Activated T-helper 17 cell treated with anti-CD3 and anti-CD28 coated beads, Interleukin-2, amount 50 U/mL, for 72 hours (primary cell): ENCODE measurements at places on chromosomes 12 and 14.

GRCh38 chr14:55271572-55272298 is 514 bp downstream of the FBXO34 start:
- ATAC-seq: peak; percentile 29

DNA sequence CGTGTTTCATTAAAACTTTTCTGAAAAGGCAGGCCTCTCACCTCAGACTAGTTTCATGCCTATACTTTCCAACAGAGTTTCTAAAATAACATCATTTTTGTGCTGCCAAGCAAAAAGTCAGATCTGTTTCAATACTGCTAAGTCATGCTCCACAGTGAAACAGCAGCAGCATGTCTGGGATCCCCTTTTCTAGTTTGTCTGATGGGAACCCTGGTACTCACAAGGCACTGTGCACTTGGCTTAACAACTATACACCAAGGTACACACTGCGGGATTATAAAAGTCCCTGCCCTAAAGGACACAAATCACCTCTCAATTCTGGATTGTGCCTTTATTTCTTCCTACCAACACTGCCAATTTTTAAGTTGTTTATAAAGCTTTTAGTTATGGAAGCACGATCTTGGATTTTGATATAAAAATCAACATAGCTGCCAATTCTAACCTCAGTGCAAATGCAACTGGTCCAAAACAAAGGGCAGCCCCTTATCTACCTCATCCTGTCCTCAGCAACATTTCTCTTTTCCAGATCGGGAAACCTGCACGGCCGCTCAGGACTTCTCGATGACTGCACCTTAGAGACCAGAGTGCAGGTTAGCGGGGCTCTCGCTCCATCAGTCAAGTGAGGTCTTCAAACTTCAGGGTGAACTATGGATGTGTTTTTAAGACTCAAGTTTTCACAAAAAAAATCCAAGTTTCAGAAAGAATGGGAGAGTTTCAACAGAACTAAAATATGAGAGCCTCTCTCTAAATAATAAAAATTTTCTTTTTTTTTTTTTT is 1.7 kb upstream of the EIF5 start:
- no peak for ATAC-seq

DNA sequence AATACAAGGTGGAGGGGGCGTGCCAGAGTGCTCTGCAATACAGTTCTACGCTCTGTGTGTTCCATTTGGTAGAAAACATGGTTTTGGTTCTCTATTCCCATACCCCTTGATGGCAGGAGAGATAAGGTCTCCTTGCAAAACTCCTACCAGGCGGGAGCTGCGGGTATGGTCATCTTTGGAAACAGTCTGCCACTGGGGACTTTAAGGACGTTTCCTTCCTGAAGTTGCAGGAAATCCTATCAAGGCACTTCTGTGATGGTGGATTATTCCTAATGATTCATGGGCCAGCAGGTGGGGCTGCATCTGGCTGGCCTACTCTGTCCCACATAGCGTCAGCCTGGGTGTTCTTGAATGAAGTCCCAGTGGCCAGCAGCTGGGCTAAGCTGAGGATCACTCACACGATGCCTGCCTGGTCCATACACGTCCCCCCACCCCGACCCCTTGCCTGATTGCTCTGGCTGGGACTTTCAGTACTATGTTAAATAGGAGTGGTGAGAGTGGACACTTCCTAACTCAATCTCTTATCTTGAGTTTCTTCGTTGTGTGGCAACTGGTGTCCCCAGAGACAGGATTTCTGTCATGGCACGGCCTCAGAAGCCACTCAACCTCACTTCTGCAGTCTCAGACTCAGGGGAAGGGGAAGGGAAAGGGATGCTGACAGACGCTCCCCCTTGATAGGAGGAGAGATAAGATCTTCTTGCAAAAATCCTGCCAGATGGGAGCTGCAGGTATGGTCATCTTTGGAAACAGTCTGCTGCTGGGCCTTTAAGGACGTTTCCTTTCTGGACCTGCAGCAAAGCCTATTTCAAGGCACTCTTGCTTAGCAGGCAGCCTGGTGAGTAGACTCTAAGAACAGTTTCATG is 61.0 kb upstream of the FKBP4 start:
- no peak for ATAC-seq

- peak; percentile 20 for ATAC-seq
Observed at GRCh38 chr12:57766464-57767304, at the start of gene CYP27B1. TSS of gene CYP27B1 (minus strand) at chr12:57767078. CDS start at chr12:57767041, 37 bp downstream.

DNA sequence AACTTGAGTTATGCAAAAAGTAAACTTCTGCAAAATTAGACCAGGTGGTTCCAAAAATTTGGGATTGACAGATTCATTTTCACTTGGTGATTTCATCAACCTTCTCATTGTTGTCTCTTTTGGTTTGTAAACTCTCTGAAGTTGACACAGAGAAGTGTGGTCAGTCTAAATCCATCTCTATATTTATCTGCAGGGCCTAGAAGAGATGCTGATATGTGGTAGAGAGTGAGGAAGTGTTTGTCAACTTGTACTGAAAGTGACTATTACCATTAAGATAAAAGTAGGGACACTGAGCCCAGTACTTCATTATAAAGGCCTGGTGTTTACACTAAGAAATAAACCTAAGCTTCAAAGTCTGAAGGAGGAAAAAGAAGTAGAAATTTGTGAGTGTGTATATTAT is 73.7 kb downstream of the RMST start:
- ATAC-seq: no peak

- ATAC-seq: no peak
Observed at GRCh38 chr12:42692749-42693148, 103.2 kb upstream of the PRICKLE1 start.

DNA sequence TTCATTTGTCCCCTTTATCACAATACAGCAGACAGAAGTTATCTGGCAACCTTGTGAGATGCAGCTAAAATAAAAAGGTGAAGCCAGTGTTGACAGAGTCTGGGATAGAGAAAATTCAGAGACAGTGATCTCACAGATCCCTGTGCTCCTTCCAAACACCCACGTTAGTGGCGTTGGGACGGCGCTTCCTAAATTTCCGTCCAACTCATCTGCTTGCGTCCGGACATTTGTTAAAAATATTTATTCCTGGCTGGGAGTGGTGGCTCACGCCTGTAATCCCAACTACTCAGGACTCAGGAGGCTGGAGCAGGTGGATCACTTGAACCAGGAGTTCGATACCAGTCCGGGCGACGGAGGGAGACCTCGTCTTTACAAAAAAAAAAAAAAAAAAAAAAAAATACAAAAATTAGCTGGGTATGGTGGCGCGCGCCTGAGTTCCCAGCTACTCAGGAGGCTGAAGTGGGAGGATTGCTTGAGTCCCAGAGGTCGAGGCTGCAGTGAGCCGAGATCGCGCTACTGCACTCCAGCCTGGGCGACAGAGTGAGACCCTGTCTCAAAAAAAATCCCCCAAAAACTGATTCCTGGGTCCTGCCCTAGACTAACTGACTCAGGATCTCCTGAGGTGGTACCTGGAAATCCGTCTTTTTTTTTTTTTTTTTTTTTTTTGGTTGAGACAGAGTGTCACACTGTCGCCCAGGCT is 708 bp upstream of the TCTN1 start:
- no peak for ATAC-seq

DNA sequence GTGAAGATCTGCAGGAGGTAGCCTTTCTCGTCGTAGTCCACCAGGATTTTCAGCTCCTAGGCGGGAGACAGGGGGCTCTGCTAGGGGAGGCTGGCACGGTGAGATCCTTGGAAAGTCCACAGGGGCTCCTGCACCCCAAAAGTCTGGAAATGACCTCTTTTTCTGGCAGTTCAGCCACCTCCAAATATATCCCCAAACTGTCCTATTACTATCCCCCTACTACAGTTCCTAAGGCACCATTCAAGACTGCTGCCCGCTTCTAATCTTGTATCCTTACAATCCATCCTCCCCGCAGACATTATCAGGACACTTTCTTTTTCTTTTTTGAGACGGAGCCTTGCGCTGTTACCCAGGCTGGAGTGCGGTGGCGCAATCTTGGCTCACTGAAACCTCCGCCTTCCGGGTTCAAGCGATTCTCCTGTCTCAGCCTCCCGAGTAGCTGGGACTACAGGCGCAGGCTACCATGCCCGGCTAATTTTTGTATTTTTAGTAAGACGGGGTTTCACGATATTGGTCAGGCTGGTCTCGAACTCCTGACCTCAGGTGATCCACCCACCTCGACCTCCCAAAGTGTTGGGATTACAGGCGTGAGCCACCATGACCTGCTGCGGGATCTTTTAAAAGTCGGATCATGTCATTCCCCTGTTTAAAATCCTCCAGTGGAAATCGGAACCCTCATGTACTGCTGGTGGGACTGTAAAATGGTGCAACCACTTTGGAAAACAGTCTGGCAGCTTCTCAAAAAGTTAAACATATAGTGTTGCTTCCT is 18.5 kb downstream of the HPD start:
- no peak for ATAC-seq

DNA sequence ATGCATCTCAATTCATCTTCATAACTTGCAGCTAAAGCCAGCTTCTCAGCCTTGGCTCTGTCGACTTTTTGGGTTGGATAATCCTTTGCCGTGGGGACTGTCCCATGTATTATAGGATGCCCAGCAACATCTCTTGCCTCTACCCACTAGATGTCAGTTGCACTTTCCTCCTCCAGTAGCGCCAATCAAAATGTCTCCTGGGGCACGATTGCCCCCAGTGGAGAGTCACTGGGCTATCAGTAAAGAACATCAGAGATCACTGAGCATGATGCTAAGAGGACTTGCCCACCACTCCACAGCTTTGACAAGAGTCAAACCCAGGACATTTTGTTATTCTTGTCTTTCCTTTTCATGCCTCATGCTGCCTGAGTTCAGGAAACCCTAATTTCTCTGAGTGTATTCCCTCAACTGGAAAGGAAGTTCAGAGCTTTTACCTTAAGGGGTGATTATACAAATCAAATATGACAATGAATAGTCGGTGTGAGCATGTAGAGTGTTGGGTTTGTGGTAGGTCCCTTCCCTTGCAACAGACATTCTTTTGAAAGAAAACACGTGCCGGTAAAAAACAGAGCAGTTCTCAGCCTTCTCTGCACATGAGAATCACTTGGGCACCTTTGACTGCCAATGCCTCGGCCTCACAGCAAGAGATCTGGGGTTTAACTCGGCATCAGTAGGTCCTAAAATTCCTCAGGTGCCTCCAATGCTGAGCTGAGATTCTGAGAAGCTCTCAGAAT is 980.6 kb downstream of the VRK1 start:
- ATAC-seq: no peak

DNA sequence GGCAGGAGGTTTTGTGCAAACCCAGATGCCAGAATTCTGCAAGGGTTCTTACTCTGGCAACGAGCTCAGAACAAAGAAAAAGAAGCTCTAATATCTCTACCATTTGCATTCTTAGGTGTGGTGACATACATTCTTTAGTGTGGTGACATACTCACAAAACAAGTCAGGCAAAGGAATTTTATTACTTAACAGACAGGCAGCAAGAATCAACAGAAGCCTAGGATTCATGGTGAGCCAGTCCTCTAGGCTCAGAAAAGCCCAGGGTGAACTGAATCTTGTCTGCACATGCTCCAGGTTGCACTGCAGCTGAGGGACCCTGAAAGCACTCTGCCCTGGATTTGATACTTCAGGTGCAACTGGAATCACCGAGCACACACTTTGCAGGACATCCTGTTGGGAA is 122.4 kb upstream of the PTPRQ start:
- ATAC-seq: no peak

- ATAC-seq: no peak
Observed at GRCh38 chr14:64478634-64479250, 13.4 kb downstream of the AKAP5 start.

GRCh38 chr12:93578221-93578620 is 5.7 kb downstream of the SOCS2 start:
- no peak for ATAC-seq

DNA sequence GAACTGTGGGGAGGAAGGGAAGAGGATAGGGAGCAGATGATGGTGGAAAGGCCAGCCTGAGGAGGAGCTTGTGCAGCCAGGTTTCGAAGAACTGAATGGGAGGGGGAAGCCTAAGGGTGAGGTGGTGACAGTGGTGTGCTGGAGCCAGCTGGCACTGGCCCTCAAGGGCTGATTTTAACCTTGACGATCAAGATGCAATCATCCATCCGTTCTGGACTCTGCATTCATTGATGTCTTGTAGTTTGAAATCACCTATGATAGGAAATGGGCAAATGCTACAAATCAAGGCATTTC is 2.8 kb upstream of the ATG101 start:
- ATAC-seq: no peak

DNA sequence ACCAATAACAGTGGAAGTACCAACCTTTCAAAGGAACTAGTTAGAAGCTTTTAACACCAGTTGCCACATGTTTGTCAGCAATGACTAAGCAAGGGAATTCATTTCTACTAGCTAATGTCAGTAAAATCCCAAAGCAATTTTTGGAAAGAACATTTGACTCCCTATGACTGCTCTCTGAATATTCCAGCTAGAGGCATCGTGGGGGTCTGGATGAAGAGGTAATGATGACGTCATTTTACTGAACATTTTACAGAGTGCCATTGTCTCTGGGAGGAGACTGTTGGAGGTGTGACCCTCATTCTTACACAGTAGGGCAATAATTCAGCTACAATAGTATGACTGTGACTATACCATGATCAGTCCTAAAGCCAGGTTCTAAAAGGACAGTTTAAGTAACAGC is 204.8 kb downstream of the ITPR2 start:
- ATAC-seq: no peak

DNA sequence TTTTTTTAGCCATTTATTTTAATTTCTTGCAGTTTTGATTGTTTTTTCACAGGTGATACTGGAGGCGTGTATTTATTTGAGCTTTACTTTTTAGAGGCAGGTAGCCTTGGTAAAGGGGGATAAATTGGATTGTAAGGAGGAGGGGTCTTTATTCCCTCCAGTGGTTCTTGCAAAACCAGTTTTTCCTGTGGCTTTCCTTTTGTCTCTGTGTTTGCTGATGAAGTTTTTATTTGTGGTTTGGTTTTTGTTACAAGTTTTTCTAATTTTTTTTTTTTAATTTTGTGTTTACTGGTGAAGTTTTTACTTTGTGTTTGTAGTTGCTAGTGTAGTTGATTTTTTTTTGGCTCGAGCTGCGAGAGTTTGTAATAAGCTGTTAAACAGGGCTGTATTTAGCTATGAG is 278.5 kb downstream of the PRKD1 start:
- ATAC-seq: no peak

- no peak for ATAC-seq
Observed at GRCh38 chr14:69360438-69361108, 37.5 kb downstream of the ERH start.

- no peak for ATAC-seq
Observed at GRCh38 chr12:25996677-25997076, 38.2 kb downstream of the RASSF8 start.

DNA sequence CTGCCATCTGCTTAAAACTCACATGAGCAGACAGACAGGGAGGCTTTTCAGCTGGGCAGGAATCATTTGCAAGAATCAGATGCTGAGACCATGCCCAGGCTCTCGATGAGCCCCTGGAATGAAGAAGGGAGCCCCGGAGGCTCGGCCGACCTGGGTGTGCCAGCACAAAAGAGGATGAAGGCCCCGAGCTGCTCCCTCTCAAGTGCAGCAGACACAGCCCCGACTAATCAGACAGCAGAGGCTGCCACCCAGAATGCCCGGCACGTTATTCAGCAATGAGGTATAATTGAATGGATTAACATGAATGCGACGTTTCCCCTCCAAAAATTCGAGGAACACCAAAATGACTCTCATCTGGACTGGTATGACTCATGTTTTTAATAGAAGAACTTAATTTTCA is 58.9 kb downstream of the BCL11B start:
- ATAC-seq: peak; percentile 53
